Right atrium auricular region (tissue), 2 donors: ENCODE measurements at places on chromosomes 3 and 15.

DNA sequence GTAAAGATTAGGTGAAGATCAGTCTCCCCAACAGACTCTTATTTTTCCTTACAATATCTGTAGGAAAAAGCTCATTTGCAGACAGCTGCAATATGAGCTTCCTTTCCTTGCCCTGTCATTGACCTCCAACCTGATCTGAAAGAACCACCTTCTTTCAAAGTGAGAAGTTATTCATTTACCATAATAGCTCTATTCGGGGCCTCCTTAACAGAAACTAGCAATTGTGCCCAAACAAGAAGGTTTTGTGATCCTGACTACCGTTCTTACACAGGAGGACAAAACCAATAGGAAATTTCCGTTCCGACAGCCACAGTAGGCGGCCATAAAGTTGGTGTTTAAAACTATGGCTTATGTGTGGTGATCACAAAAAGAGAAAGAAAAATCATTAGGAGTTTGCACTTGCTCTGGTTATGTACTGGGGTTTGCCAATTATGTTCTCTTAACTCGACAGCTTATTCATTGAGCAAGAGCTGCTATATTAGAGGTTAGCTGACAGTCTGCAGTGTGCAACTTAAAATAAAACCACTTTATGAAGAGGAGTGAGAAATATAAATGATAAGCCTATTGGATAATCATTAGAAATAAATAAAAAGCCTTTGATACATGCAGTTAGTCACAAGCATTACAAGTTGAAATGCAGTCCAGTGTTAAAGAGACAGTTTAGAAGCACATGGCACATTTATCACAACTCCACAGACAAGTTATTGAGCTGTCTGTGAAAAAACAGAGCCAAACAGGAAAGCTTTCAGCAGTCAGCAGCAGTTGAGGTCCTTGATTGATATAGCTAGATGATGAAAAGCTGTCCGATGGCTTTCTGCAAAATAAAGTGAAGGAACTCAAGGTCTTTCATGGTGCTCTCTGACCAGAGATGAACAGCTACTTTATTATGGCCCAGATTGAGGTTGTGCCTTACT lies 199.8 kb downstream of the WDR72 start:
- DNase-seq: no peak

- no peak for DNase-seq
Observed at GRCh38 chr3:112987710-112988334, 3.0 kb upstream of the GTPBP8 start.

GRCh38 chr15:50876260-50876988 lies 32.1 kb upstream of the AP4E1 start:
- DNase-seq: no peak

- no peak for DNase-seq
Observed at GRCh38 chr3:196988241-196989029, 19.8 kb upstream of the PIGZ start.

- no peak for DNase-seq
Observed at GRCh38 chr3:36991147-36991546, 1.8 kb downstream of the EPM2AIP1 start.

GRCh38 chr15:76904461-76905012 lies 603 bp downstream of the SCAPER start:
- no peak for DNase-seq

- DNase-seq: no peak
Observed at GRCh38 chr3:16262174-16262573, 2.6 kb downstream of the DPH3 start.

- DNase-seq: no peak
Observed at GRCh38 chr15:81062937-81063336, 62.2 kb downstream of the TLNRD1 start.

DNA sequence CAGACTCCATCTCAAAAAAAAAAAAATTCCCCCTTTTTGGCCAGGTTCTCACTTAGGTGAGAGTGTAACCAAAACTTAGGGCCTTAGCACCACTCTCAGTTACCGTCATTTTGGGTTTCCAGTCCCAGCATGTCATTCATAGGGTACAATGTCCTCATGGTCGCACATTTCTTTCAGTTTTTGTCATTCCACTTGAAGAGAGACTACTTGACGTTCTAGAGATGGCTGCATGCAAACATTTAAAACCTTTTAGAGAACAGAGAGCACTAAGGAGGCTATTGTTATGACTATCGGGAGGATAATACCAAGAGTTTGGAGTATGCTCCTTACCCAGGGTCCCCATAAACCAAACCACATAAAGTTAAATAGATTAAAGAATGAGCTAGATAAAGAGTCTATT lies 37.9 kb upstream of the THUMPD3 start:
- DNase-seq: no peak

DNA sequence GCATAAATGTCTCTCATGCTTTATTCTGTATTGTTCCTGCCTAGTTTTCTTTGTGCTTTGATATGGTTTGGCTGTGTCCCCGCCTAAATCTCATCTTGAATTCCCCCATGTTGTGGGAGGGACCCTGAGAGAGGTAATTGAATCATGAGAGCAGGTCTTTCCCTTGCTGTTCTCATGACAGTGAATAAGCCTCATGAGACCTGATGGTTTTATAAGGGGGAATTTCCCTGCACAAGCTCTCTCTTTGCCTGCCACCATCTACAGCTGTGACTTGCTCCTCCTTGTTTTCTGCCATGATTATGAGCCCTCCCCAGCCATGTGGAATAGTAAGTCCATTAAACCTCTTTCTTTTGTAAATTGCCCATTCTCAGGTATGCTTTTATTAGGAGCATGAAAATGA lies 1596.6 kb downstream of the SI start:
- DNase-seq: no peak

- DNase-seq: no peak
Observed at GRCh38 chr3:130834476-130834875, 59.4 kb upstream of the ATP2C1 start.

- DNase-seq: no peak
Observed at GRCh38 chr3:61052851-61053250, 198.4 kb downstream of the FHIT start.

DNA sequence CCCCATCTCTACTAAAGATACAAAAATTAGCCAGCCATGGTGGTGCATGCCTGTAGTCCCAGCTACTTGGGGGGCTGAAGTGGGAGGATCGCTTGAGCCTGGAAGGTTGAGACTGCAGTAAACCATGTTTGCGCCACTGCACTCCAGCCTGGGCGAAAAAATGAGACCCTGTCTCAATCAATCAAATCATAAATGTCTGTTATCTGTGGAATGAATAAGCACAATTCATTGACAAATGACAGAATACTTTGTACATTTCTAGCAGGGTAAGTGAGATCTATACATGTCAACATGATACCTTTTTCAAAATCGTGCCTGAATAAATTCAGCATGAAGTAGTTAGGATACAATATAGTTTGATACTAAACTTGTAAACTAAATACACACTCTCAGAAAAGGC lies 181.2 kb downstream of the FOXP1 start:
- DNase-seq: no peak

GRCh38 chr3:33491721-33492120 lies 51.5 kb upstream of the UBP1 start:
- DNase-seq: no peak

DNA sequence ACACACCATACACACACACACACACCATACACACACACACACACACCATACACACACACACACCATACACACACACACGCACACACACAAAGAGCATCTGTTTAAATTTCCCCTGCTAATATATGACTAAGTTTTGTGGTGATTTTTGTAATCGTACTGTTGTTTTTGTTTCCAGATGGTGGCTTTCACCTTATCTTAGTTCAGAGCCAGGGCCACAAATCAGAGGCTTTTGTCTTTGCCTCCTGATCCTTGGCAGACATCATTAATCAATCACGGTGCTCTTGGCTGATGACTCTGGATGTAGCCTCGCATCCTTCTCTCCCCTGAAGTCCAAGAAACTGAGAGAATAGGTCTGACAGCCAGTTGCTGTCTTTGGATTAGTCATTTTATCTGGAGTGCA lies 52.1 kb downstream of the EDEM1 start:
- no peak for DNase-seq

DNA sequence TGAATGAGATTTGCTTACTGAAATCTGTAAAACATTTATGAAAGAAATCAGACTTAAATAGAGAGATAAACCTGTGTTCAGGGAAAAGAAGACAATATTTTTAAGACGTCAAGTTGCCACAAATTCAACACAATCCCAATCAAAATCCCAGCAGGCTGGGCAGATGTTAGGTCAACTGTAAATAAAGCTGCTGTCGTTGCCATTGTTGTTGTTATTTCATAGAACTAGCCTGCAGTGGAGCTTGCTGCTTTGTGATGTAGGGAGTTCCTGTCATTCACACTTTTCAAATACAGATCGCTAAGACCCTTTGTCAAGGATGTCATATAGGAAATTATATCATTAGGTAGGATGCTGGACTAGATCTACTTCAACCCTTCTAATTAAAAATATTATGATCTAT lies 123.1 kb downstream of the NEO1 start:
- no peak for DNase-seq

DNA sequence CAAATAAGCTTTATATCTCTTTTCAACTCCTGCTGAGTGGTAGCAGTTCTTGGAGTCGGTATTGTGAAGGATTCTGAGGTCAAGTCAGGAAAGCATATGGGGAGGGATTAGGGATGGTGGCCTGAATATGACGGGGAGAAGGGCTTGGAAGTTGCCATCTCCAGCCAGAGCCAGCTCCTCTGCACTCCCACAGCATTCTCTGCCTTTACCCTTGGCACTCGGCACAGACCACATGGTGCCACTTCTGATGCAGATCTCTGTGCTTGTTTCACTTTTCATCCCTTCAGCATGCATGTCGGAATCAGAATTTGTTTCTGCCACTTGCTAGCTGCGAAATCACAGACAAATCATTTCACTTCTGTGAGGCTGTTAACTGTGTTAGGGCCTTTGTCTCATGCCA lies 52.5 kb downstream of the RAB11A start:
- DNase-seq: no peak

GRCh38 chr3:97823046-97824004 lies 1.5 kb downstream of the CRYBG3 start:
- DNase-seq: peak; percentile 64

- no peak for DNase-seq
Observed at GRCh38 chr3:64438812-64439211, 213.5 kb upstream of the PRICKLE2 start.

DNA sequence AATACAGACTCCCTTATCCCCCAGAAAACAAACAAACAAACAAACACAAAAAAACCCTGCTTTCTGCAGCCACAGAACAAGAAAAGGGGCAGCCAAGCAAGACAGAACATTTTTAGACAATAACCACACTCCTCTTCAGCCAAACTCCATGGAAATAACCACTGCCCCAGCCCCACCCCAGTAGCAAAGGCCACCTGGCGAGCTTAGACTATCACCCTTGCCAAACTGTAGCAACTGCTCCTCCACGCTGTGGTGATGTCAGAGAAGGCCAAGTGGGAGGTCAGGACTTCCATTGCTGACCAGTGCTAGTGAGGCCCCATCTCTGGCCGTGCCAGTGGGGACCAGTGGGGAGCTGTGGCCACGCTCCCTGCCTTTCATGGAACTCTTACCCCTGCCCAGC lies 60.3 kb upstream of the CHRNA7 start:
- DNase-seq: no peak

GRCh38 chr3:32575451-32576113 lies 4.9 kb upstream of the DYNC1LI1 start:
- no peak for DNase-seq

DNA sequence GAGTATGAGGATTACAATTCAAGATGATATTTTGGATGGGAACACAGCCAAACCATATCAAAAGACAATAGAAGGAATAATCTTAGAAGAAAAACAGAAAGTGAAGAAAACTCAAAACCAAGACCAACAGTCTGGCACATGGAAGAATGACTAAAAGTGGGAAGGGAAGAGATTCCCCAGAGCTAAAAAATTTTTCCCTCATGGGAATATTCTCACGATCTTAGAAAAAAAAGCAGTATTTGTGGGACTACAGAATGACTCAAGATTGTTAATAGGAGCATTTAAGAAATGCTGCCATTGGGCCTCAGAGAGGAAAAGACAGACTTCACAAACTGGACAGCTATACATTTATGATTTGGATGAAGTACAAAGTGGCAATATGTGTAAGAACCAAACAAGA lies 18.3 kb downstream of the OSTN start:
- DNase-seq: no peak

- DNase-seq: no peak
Observed at GRCh38 chr3:53044371-53044710, 1.5 kb downstream of the SFMBT1 start.

DNA sequence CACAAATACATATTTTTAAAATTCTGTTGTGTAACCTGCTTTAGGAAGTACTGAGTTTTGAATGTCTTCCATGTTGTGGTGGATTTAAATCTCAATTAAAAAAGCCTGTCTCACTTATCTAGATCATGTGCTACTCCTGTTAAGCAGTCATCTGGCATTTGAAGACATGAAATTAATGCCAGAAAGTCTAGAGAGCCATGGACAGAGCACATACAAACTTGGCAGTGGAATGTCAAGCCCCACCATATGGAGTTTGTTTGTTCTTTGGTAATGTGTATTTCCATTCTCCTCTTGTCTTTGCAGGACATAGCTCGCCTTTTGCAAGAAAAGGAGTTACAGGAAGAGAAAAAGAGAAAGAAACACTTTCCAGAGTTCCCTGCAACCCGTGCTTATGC lies 39.3 kb upstream of the UTS2B start:
- no peak for DNase-seq

GRCh38 chr15:35126236-35126635 lies 41.1 kb upstream of the NANOGP8 start:
- no peak for DNase-seq

GRCh38 chr3:37494216-37494615 lies 319.8 kb upstream of the LRRFIP2 start:
- DNase-seq: no peak

- no peak for DNase-seq
Observed at GRCh38 chr3:83946554-83946953, 1012.2 kb upstream of the CADM2 start.

- DNase-seq: no peak
Observed at GRCh38 chr3:195761123-195761566, 40.4 kb downstream of the MUC20 start.

GRCh38 chr15:45023659-45024225 lies 747 bp downstream of the SORD start:
- no peak for DNase-seq

DNA sequence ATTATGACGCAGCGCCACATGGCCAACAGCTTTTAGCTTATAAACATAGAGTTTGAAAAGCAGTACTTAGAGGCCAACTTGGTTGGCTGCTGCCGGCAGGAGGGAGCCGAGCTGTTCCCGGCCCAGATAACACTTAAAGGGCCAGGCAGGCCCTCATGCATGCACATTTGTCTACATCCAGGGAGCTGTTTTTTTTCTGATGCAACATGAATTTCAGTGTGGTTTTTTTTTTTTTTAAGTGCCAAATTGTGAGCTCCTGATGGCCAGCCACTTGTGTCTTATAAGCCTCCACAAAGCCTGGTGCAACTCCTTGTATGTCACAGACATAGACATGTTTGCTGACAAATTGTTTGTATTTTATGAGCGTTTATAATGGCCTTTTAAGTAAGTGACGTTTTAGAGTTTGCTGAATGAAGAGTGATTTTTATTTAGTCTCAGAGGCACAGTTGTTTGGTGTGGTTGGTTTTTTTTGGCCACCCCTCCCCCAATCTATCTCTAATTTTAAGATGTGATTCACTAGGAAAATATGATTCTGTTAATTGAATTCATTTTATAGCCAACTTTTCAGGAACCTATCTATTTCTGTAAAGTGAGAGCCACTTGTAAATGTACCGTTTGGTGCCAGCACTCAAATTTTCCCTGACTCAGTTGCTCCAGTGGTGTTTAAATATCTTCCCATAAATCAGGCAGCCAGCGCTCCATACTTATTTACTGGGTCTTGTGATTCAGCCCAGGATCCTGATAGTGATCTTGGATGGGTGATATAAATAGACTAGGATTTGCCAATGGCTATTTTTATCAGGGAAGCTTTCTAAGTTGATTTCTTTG lies 134.3 kb downstream of the VGLL4 start:
- DNase-seq: peak; percentile 88
